ENCODE measurements at places on chromosomes 7 and 10. TPM values are rescaled to one million over a fixed set of nuclear protein-coding genes. Genes with fewer than 3 reads are reported as not detected.

IFIT1B gene
- not detected for polyA plus RNA-seq

DNA sequence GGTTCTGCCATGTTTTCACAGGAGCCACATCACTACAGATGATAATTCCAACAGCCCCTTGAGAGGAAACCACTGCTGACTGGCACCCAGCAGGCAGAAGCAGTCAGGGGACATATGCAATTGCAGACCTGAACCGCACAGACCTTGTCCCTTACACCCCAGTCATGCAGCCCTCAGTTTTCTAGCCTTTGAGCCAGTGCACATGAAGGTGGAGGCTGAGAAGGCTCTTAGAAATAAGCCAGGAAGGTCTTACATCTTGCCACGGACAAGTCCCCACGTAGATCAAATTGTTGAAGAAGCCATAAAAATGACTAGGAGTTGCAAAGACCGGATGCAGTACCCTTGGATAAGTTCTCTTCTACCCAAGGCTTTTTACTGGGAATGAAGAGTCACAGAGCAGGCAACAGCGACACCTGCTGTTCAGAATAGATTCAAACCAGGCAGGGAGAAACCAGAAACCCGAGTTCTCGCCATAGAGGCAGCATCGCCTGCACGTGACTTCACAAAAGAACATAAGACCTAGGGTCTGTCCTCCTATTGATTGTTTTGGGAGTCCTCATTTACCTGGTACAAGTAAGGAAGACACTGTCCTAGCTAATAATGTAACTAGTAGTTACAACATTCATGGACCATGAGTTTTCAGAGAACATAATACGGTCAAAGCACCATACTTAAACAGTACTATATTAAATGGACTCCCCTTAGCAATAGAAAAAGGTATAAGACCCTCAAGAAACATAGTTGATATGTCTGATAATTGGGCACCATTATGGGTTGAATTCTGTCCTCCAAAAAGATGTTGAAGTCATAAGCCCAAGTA lies 11.1 kb downstream of the STEAP1B start:
- DNase-seq, result no peak

TMEM72 gene
- not detected for polyA plus RNA-seq

DNA sequence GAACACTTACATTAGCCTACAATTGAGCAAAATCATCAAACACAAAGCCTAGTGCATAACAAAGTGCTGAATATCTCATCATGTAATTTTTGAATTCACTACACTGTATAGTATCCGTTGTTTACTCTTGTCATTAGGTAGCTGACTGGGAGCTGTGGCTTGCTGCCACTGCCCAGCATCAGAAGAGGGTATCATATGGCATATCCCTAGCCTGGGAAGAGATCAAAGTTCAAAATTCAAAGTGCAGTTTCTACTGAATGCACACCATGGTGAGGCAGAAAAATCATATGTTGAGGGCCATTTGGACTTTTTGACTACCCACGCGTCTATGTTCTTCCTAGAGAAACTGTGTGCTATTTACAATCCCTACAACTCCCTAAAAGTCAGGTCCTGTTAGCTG lies 7.5 kb upstream of the ZC3HAV1 start:
- no peak for DNase-seq

- DNase-seq, result peak; percentile 93
Measured at GRCh38 chr10:77970869-77971803, 44.6 kb upstream of the DLG5 start.

AGR2 gene
- polyA plus RNA-seq, result not detected

DNA sequence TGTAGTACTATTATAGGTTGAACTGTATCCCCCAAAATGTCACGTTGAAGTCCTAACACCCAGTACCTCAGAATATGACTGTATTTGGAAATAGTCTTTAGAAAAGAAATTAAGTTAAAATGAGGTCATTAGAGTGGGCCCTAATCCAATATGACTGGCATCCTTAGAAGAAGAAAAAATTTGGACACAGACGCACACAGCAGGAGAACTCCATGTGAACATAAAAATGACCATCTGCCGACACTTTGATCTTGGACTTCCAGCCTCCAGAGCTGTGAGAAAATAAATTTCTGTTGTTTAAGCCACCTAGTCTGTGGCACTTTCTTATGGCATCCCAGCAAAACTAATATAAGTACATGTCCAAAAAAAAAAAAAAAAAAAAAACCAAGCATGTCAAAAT lies 225.8 kb downstream of the PARD3 start:
- no peak for DNase-seq

DNA sequence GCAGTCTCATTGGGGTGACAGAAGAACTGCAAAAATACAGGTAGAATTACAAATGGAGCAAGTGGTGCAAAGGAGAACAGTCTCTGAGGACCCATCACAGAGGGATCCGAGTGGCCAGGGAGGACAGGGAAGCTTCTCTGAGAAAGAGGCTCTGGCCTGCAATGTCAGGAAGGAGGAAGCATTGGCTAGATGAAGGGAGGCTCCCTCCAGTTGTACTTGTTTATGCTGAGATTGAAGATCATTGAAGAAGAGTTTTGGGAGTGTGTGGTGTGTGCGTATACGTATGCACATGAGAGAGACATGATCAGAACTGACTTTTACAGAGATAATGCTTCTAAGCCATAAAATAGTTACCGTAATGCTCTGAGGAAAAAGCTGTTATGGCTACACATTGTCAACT lies 274.7 kb upstream of the FZD8 start:
- no peak for DNase-seq

NME8 gene
- polyA plus RNA-seq, result not detected

DNA sequence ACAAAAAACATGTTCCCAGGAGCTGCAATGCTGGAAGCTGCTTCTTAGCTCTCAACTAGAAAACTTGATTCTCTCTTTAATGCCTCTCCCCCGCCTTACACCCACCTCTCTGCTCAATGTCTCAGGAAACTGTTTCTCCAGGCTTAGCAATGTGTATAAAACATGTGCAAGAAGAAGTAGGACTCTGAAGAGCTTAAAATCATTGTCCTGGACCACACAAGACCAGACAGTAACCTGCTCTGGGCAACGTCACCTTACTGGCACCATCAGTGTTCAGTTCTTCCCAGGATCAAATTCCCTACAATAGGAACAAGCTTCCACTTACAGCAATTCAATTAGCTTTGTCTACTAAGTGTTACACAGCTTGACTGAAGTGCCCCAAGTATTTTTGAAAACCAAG lies 104.9 kb downstream of the RAPGEF5 start:
- no peak for DNase-seq

UNC5B gene
- polyA plus RNA-seq, result 17.5 TPM

OR2A5 gene
- polyA plus RNA-seq, result not detected

FLNC gene
- 58.6 TPM for polyA plus RNA-seq

GRCh38 chr10:3363311-3364045 lies 190.9 kb upstream of the PITRM1 start:
- no peak for DNase-seq

DNA sequence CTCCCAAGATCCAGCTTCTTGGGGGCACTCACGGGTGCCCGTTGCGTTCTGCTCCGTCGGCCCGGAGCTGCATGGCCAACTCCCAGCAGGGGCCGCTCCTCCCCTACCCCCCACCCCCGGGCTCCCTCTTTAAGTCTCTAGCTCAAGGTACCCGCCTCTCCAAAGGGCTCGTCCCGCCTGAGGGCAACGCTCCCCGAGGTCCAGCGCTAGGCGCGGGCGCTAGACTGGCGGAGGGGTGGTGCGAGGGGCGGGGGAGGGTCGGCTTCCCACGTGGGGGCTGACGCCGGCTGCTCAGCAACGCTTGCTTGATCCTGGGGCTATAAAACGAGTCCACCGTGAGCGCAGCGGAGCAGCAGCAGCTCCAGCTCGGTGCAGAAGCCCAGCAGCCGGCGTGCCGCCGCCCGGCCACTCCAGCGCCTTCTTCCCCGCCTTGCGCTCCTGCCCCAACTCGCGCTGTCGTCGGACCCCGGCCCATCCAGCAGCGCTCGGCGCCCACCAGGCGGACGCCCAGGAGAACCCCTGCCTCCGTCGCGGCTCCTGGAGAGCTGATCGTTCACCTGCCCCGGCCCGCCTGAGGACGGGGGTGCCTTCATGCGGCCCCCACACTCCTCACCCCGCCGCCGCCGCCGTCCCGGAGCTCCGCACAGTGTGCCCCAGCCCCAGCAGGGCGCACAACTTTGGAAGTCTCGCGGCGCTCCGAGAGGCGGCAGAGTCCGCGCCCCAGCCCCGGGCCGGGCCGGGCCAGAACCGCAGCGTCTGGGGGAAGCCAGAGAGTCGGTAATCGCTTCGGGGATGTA lies at the start of gene ADRA2A:
Gene ADRA2A, plus strand, starts transcription at position 348 of the 797 bp plus-strand sequence. CDS start 968 bp downstream, outside the sequence.
- peak; percentile 7 for DNase-seq

ZNF239 gene
- polyA plus RNA-seq, result 5.8 TPM

DNA sequence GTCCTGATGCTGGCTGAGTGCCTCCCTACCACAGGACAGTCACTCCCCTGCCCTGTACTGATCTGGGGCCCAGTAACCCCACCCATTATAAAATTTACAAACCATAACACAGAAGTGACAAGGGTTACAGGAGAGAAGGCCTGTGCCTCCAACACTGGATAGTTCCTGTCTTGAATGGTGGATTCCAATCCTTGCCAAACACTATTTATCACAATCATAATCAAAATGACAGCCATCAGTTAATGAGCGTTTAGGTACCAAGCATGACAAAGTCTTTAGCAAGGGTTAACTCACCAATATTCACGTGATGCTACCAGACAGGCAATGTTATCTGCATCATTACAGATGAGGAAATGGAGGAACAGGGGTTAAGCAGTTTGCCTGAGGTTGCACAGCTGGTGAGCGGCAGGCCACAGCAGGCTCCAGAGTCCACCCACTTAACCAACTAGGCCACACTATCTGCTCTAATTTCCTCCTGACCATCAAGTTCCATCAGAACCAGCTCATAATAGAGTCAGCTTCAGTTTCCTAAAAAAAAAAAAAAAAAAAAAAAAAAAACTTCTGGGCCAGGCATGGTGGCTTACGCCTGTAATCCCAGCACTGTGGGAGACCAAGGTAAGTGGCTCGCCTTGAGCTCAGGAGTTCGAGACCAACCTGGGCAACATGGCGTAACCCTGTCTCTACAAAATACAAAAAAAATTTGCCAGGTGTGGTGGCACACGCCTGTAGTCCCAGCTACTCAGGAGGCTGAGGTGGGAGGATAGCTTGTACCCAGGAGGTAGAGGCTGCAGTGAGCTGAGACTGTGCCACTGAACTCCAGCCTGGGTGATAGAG lies 14.2 kb downstream of the PDLIM1 start:
- no peak for DNase-seq
